Caki2 (cell line): ENCODE measurements at places on chromosomes 7 and 10. TPM values are rescaled to one million over a fixed set of nuclear protein-coding genes. Genes with fewer than 3 reads are reported as not detected.
A peak's percentile ranks its signal among the peaks of the same experiment; 100 is the strongest.

GRCh38 chr7:133491201-133491691 is 238.4 kb downstream of the EXOC4 start:
- no peak for DNase-seq

The PRF1 gene
- total RNA-seq: not detected in 2 replicates

DNA sequence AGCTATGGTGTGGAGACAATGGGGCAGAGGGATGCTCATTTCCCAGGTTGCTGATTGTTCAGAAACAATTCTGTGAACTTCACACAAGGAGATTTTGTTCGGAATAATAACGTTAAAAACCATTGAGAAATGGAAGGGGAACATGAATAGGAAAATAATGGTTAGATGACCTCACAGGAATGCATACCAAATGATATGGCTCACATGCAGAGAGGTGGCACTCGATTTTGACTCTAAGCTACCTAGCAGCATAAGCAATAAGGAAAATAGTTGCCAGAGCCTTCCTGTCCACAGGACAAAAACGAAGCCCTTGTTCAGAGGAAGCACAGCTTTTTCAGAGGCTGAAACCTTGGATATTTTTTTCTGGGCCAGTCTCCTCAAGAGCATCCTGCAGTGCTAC is 293.1 kb downstream of the ZEB1 start:
- DNase-seq: no peak

- no peak for DNase-seq
These were observed 1.1 kb downstream of the JMJD1C start for GRCh38 chr10:63464402-63465292.

DNA sequence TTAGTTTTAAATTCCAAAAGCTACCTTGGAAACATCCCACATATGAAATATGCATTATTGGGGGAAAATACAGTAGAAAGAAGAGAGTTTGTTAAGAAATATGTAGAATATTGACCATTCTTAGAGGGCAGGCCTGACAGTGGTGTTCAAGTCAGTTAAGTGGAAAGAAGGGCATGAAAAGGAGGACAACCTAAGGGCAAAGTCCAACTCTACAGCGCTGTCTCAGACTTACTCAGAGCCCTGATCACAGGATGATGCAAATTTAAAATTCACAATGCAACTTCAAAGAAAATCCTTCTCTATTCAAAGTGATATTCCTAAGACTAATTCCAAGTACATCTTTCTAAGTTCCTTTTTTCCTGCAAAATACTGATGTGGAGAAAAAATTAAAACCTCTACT is 139.1 kb upstream of the LRRTM3 start:
- no peak for DNase-seq

DNA sequence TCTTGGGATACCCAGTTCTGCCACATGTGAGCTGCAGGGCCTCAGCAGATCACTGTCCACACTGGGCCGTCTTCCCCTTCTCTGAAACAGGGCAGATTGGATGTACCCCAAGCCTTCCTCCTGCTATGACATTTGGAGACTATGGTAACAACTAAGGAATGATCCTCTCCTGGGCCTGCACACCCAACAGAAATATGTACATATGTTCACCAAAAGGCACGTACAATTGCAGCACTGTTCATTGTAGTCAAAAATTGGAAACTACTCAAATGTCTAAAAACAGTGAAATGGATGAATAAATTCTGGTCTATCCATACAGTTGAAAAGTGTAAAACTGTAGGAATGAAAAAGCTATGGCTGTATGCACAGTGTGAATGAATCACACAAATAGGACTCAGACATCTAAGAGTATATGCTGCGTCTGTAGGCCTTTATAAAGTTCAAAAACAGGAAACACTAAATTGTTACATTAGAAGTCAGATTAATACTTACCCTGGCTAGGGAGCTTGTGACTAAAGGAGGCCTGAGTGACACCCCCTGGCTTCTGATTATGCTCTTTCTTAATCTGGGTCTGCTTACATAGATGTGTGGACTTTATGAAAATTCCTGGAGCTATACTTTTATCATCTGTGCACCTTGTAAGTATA is 16.1 kb upstream of the XPNPEP1 start:
- no peak for DNase-seq

DNA sequence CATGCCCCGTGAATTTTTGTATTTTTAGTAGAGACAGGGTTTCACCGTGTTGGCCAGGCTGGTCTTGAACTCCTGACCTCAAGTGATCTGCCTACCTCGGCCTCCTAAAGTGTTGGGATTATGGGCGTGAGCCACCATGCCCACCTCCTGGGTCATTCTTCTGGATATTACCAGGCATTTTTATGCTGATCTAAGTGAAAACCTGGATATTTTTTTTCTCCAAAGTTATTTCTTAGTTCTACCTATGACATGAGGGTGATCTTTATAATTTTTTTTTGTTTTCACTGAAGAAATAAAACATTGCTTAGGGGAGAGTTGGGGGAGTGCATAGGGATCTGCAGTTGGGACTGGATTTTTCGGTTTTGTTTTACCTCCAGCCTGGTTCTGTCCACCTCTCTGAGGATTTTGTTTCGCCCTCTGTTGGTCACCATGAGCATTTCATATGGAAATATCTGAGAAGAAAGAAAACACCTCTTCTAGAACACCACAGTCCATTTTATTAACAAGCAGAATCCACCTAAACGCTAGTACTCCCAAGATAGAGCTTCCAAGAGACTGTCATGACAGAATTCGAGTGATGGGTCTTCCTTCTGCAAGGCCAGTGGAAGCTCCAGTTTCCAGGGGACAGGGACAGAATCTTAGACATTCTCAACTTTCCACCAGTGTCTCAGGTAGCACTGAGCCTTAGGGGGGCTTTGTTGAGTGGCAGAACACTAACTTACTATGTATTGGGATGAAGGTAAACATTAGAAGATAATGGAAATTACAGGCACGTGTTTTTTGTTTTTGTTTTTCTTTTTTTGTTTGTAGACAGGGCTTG is 33.4 kb upstream of the AFAP1L2 start:
- DNase-seq: peak; percentile 25

GRCh38 chr7:148156233-148156632 is 434.3 kb upstream of the C7orf33 start:
- DNase-seq: no peak

GRCh38 chr10:324593-324992 is 189.3 kb downstream of the ZMYND11 start:
- DNase-seq: peak; percentile 41
